ENCODE measurements at places on chromosomes 2 and 18. TPM values are rescaled to one million over a fixed set of nuclear protein-coding genes. Genes with fewer than 3 reads are reported as not detected.

Gene MATN3
- 1.6 TPM for total RNA-seq

Gene ANKRD30B
- total RNA-seq, result 3.3 TPM

Gene IL1RN
- total RNA-seq, result not detected

Gene HPCAL1
- 26.5 TPM for total RNA-seq

Gene EMILIN2
- total RNA-seq, result 1.6 TPM

Gene SCN9A
- 68.5 TPM for total RNA-seq

Gene SCG2
- 138 TPM for total RNA-seq

Gene COLEC11
- 0.41 TPM for total RNA-seq

Gene FASTKD1
- total RNA-seq, result 110 TPM

Gene LOXHD1
- total RNA-seq, result 0.41 TPM

Data from frontal cortex (tissue), 4 donors.